ENCODE measurements at places on chromosomes 1 and 21.

GRCh38 chr1:25198663-25199252 is 33.5 kb downstream of the SYF2 start:
- peak; percentile 67 for DNase-seq

GRCh38 chr1:3314491-3315381 is 139.7 kb upstream of the ARHGEF16 start:
- no peak for DNase-seq

- DNase-seq, result no peak
Measured at GRCh38 chr1:24966121-24966723, 36.1 kb upstream of the RUNX3 start.

GRCh38 chr1:32618673-32619221 is 31.6 kb downstream of the ZBTB8OS start:
- no peak for DNase-seq

GRCh38 chr1:8412183-8412831 is 94.4 kb downstream of the SLC45A1 start:
- no peak for DNase-seq

GRCh38 chr1:220121791-220122530 is 28.0 kb downstream of the IARS2 start:
- DNase-seq, result no peak

DNA sequence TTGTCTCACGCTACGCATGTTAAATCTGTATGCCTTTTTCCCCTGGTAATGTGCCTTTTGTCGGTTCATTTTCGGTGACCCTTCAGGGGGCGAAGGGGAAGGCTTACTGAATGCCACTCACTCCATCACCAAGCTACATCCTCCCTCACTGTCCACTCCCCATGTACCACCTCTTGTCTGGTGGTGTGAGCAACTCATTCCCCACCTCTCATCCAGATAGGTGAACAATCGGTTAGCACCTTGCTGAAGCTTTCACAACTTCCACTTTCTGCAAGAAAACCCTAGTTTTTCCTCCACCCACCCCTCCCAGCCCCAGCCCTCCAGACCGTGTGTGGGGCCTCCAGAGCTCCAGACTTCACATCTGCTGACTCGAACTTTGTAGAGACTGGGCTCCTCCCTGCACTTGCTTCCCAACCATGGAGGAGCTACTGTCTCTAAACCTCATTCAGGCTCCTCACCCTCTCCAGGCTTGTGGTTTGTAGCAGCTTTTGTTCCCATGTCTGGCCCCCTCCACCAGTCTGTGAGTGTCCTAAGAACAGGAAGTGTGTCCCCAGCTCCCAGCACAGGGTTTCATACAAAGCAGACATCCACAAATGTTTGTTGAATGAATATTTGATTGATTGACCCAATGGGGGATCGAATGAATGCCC is 48.4 kb upstream of the RUNX3 start:
- DNase-seq, result no peak

DNA sequence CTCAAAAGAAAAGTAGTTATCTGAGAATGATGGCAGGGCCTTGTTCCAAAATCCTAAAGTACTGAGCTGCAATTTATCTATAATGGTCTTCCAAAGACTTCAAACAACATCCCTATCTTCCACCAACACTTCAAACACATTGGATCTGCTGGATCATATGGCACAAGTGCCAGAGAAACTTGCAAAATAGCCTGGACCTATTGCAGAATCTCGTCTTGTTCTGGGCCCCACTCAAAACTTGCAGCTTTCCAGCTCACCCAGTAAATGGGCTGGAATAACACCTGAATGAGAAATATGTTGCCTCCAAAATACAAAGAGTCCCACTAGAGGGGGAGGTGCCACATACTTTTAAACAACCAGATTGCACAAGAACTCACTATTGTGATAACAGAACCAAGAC is 44.0 kb upstream of the PKN2 start:
- DNase-seq, result no peak

- no peak for DNase-seq
Measured at GRCh38 chr1:162703708-162704107, 71.4 kb downstream of the DDR2 start.

GRCh38 chr1:117318426-117318825 is 48.8 kb upstream of the MAN1A2 start:
- no peak for DNase-seq

DNA sequence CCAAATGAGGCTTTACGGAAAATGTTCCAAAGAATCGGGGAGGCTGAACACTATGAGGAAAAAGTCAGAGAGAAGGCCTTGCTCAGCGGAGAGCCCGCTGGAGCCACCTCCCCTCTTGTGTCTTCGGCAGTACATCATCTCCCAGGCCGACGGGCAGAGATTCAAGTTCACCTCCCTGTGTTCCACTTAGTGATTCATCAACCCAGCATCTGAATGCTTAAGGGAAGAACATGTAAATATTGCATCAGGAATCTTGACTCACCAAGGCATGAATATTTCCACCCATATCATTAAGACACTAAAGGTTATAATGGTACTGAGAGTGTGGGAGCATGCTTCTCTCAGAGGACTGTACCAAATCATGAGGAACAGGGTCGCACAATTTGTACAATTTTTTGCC is 172.5 kb downstream of the ST6GALNAC5 start:
- DNase-seq, result no peak

DNA sequence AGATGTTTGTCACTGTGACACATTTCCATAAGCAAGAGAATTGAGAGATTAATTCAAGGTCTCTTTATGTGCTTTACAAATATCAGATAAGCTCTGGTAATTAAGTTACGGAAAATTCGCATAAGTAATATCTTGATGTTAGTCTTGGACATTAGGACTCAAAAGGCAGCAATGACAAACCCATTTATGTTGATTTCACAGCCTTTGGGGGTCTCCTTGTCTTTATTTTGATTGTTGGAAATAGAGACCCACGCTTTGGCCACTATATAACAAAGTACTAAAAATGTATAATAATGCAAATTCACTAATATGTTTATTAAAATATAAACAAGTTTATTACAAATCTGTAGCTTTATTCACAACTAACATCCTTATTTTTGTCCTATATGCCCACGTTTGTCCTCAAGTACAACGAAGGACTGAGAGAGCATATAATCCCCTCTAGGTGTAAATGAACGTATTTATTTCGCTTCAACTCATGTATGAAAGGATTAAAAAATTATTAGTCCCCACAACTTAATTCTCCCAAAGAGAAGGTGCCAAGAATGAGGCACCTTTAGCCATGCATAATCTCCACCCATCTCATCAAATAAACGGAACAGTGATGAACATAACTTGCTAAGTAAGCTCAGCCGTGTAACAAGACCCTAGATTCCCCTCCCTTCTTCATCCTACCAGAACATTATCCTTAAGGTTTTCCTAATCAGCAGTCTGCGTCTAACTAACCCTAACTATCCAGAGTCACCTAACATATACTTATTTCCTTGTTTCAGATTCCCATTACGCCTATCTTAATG is 1.6 kb upstream of the LAMC1 start:
- no peak for DNase-seq

DNA sequence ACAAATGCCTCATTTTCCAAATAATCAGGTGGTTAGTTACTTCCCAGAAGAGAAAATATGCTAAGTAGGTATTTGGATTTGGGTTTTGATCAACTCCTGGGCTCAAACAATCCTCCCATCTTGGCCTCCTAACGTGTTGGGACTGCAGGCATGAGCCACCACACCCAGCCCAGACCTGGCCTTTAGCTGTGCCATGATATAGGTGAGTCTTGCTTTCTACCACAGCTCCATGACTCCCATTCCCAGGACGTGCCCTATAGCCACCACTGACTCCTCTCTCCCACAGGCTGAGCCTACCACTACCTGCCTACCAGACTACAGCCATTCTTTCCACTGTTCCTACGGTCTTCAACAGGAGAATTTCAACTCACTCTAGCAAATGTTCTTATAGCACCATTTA is 1.8 kb upstream of the SLC1A7 start:
- DNase-seq, result no peak

GRCh38 chr1:88221411-88221810 is 462.7 kb upstream of the PKN2 start:
- no peak for DNase-seq

DNA sequence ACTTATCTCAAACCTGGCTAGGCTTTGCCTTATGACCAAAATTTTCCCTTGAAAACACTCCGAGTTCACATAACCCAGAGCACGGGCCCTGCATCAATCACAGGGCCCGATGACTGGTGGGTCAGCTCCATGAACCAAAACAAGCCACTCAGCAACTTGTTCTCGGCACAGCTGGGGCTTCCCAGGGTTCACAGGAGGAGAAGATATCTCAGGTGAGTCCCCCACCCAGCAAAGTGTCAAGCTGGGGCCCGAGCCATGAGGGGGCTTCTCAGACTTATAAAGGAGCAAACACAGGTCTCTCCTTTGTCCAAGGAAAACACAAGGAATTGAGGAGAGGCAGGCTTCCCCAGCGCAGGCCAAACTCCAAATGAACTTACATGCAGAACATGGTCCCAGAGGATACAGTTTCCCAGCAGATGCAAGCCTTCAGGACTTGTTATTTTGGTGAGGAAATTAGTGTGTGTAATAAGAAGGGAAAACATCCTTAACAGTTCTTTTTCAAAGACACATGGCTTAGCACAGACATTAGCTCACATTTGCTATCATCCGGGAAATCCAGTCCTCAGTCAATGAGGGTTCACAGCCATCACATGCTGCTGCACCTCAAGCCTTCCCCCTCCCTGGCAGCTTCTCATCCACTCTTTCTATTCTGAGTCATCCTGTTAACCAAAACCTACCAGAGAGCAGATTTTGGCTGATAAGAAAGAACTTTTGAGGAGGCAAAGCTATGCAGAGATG is 98.1 kb upstream of the NFIA start:
- no peak for DNase-seq

DNA sequence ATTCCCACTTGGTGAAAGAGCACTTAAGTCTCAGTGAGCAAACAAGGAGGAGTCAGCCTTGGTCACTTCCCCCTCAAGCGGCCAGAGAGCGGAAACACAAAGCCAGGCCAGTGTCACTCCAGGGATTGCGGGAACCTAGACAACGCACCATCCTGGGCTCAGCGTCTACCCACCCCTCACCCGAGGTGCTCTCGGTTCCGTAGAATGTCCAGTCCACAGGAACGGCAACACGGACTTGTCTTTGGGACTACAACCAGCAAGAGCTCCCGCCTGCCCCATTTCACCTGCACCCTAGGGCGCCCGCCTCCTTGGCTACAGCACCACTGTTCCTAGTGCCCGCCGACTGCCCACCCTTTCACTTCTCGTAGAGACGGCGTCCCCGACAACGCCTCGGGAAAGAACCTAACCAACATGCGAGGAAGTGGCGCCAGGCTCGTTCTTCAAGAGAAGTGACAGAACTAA is 509 bp downstream of the GDAP2 start:
- DNase-seq, result no peak

GRCh38 chr1:193919827-193920226 is 733.4 kb upstream of the B3GALT2 start:
- DNase-seq, result no peak

All from NCI-H1694 treated with DMSO at 0.1 percent for 48 hours (cell line).